ENCODE measurements at places on chromosomes 5 and 9. TPM values are rescaled to one million over a fixed set of nuclear protein-coding genes. Genes with fewer than 3 reads are reported as not detected.

- DNase-seq, result no peak
Observed at GRCh38 chr9:136858844-136859757, 7.0 kb downstream of the MAMDC4 start.

DNA sequence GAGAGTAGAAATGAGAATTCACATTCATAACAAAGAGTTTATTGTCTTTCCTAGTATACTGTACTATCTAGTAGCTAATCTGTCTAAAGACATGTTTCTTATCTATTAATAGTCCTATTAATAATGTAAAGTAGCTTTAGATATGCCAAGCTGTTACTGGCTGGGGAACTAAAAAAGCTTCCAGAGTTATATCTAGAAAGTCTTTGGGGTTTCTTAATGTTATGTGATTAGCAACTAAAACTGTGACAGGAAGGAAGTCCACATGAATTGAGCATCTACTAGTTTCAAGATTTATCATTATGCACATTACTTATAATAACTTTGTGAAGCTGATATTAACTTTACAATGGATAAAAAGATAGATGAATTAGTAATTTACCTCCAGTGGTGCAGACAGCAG is 122.7 kb upstream of the CDKN2B start:
- no peak for DNase-seq

DNA sequence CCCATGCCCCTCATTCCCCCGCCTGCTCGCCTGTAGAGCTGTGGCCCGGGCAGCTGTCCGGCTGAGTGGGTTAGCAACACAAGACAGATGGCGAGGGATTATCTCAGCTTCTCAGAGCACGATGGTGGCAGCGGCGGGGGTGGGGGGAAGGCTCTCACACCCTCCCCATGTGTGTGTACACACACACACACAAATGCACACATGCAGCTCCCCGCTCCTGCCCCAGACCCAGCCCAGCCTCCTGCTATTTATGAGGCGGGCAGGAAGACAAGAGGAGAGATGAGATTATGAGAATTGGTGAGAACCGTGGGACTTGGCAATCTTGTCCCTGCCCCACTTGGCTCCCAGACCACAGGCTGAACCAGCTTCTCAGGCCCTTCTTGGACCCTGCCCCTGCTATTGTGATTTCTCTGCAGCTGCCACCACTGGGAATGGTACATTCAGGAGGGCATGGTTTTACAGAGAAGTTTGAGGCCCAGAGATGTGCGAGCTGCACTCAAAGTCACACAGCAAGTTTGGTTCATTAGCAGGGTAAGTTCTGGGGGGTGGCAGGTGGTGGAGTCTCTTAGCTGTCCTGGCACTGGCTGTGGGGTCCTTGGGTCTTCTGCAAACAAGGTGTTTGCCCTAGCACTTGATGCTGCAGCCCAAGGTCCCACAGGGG is 51.0 kb upstream of the PSD2 start:
- no peak for DNase-seq

GRCh38 chr5:23208959-23209431 is 298.4 kb upstream of the PRDM9 start:
- peak; percentile 34 for DNase-seq

DNA sequence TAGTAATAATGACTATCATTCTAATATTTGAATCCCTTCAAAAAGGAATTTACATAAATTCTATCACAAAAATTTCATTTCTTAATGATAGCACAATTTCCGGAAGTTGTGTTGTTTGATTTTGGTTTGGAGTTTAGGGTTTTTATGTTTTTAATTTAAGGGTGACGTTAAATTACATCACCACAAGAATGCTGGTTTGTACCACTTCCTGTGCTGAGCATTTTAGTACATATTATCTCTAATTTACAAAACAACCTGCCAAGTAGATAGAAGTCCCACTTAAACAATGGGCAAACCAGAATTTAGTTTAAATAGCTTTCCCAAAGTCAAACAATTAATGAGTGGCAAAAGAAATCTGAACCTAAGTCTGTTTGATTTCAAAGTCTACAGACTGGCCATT is 63.4 kb downstream of the DENND1A start:
- DNase-seq, result no peak

DNA sequence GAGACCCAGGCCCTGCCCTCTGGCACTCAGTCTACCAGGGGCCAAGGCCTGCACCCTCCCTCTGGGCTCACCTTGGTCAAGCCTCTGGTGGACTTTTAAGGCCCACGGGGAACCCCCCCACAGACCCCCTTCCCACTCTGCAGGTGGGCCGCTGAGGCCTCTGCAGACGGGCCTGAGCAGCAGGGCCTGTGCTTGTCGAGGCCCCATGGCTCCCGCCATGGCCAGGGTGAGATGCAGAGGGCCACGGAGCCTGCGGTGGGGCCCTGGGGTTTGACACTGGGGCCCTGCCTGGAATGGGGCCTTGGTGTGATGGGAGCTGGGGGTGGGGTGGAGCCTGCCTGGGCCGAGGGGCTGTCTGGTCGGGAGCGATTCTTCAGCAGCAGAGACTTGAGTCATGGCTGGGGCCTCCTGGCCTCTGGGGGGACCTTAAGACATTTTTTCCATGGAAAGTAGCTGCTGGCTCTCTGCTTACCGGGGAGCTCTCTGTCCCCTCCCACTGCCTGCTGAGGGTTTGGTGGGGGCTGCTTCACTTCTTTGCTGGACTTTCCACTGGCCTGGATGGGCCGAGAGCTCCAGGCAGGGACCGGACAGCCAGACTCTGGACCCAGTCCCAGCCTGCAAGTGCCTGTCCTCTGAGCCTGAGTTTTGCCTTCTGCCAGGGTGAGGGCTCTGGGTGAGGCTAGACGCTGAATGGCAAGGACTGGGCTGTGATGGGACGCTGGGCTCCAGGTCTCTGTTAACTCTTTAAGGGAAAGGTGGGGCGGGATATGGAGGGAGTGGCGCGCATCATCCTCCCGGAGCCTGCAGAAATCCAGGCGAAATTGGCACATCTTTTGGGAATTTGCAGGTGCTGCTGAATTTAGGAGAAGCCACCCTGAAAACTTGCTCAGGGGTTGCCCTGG is 132.2 kb downstream of the RXRA start:
- DNase-seq, result no peak

DNA sequence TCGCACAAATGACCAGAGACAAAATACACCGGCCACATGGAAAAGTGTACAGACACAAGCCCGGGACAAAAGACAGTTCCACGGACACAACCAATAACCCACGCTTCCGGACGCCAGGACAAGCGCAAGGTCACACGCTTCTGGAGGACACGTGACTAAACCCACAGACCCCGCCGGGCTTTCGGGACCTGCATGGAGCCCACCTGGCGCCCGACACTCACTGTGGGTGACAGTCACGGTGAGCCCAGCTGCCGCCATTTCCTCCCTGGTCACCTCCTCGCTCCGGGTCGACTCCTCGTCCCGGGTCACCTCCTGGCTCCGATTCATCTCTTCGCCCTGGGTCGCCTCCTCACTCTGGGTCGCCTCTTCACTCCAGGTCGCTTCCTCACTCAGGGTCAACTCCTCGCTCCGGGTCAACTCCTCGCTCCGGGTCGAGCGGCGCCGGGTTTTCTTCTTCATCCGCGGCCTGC is 470 bp downstream of the BAG1 start:
- DNase-seq, result peak; percentile 61

GRCh38 chr5:40397976-40398375 is 281.7 kb upstream of the PTGER4 start:
- no peak for DNase-seq

DNA sequence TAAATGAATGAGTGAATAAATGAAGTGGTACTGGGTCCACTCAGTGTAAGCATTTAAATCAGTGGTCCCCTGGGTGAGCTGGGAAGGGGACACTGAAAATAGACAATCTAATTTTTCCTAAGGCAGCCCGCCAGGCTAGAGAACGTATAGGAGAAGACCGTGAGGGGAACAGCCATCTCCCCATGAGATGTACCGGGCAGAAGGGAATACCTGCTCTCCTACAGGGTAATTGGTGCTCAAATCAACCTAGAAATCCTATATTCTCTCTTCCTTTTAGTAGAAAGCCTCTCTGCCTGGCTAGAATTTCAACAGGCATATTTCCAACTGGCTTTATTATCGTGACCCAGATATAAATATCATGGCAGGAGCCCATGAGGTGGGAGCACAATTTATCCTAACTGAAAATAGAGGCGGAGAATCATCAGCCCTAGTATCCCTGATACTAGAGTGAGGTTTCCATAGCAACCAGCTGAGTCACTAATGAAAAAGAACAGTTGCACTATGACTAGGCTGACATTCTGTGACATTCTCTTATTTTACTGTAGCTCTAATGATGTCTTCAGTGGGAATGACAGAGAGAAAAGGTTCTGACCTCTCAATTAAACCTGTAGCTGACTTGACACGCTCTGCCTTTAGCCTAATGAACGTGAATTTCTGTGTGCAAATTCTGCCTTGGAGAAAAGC is 96.5 kb upstream of the CAST start:
- peak; percentile 33 for DNase-seq

GRCh38 chr9:84698323-84698722 is 28.8 kb downstream of the NTRK2 start:
- no peak for DNase-seq

DNA sequence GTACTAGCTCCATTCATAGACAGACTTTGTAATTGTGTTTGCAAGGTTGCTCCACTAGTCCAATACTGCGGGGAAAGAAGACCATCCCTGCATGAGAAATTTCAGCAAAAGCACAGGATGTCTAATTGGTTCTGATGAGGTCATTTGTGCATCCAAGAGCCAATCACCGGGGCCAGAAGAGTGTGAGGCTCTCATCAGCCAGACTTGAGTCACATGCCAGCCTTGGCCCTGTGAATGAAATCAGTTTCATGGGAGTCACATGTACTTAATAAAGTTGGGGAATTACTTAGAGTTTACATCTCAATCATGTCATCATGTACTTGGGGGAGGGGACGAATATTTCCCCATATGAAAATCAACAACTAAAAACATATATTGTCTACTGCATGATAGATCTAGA is 1236.0 kb downstream of the MAT2B start:
- DNase-seq, result no peak

DNA sequence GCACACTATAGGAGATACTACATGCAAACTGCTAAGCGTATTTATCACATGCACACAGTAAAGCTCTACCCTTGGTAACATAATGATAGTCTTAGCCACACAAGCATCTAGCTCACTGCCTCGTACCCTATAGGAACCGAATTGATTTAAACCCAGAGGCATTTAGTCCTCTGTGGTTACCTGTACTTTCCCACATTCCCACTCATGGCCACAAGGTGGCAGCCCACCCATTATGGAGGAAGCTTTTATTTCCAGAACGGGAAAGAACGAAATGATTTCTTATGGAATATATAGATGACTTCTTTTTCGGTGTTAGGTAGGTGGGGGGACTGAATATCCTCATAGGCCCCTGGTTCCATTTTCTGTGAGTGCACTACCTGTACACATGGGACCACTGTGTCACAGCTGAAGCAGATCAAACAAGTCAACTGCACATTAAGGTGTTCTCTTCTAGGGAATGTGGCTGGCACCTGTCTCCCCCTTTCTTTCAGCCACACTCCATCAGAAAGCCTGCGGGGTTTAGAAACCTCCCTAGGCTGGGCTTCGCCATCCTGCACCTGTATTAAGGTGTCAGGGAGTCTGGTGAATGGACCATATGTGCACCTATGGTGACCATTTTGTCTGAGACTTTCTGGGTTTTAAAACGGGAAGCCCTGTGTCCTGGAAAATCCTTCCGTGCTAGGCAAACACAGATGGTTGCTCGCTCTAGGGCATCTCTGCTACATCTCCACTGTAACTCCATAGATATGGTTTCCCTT is 313.2 kb downstream of the SLIT3 start:
- peak; percentile 63 for DNase-seq

GRCh38 chr9:4886698-4887097 is 94.0 kb downstream of the RCL1 start:
- DNase-seq, result no peak

GRCh38 chr9:107667231-107668070 is 177.9 kb upstream of the KLF4 start:
- no peak for DNase-seq

GRCh38 chr9:89484475-89485404 is 13.2 kb downstream of the SEMA4D start:
- DNase-seq, result no peak

DNA sequence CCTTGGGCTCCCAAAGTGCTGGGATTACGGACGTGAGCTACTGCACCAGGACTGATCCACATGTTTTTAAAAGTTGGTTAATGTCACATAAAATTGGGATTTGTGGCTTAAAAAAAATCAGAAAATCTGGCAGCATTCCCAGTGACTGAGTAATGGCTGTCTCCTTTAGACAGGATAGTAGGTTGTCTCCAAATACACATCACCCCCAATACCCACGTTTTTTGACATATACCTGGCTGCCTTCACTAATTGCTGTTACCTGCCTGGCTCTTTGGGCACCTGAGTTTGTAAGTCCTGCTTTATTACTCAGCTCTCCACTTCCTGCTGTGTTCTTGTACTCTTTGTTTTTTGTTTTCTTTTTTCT is 84.8 kb downstream of the KDM4C start:
- DNase-seq, result no peak

- no peak for DNase-seq
Observed at GRCh38 chr9:110351009-110351467, 13.4 kb upstream of the TXNDC8 start.

GRCh38 chr5:1540166-1540565 is 16.4 kb upstream of the LPCAT1 start:
- no peak for DNase-seq

GRCh38 chr5:149776361-149777305 is 46.5 kb downstream of the PPARGC1B start:
- no peak for DNase-seq

- DNase-seq, result no peak
Observed at GRCh38 chr5:65032250-65032649, 263.5 kb downstream of the CWC27 start.

- DNase-seq, result no peak
Observed at GRCh38 chr9:82363198-82363597, 374.6 kb downstream of the SPATA31D1 start.

- no peak for DNase-seq
Observed at GRCh38 chr9:105419816-105420597, 27.8 kb upstream of the FSD1L start.

DNA sequence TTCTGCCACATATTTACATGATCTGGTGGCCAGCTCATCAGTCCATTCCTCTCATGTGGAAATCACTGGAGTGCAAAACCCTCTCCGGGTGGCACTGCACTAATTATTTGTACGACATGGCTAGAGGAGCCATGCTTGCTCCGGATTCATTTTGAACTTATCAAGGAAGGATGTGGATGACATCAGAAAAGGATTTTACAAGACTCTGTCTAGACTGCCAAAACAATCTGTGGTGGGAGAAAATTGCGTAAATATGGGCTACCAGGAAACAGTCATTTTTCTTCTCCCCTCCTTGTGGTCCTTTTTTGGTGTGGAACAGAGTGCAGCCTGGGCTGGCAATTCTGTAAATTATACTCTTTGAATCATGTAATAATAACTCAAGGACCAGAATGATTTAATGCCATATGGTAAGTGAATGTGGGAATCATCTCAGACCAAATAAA is 123.4 kb upstream of the IFNE start:
- no peak for DNase-seq

GRCh38 chr9:120920806-120921178 is 5.8 kb downstream of the TRAF1 start:
- DNase-seq, result no peak

GRCh38 chr5:139178589-139178917 is 19.6 kb downstream of the SIL1 start:
- DNase-seq, result no peak

- no peak for DNase-seq
Observed at GRCh38 chr9:78196258-78196657, 39.6 kb upstream of the CEP78 start.

Gene GNA14
- polyA plus RNA-seq, result 0.26 TPM

Gene KIF12
- polyA plus RNA-seq, result 0.15 TPM

Gene SV2C
- 0.05 TPM for polyA plus RNA-seq

Gene IL17B
- polyA plus RNA-seq, result not detected

Gene CRHBP
- polyA plus RNA-seq, result not detected

Gene ANKRD18A
- 0.02 TPM for polyA plus RNA-seq

Measured in SK-N-SH (cell line).